ENCODE measurements at places on chromosomes 12 and 14.

GRCh38 chr12:52228366-52228765, 4.7 kb upstream of the KRT7 start:
- DNase-seq: no peak

DNA sequence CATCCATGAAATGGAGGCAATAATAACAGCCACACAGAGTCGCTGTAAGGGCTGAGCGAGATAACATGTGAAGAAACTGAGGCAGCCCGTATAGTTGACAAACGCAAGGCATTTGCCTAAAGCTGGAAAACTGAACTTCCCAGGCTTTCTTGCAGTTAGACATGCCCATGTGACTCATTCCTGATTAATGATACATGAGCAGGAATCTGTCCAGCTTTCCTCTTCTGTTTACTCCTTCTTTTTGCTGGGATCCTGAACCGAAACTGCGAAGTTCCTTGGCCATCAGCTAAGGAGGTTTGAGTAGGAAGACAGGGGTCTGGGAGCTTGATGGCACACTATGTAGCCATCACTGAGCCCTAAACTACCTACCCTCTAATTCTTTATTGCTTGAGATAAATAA, 52.2 kb downstream of the ST8SIA1 start:
- DNase-seq: no peak

- no peak for DNase-seq
Measured at GRCh38 chr14:44654591-44654990, 147.5 kb upstream of the FSCB start.

- DNase-seq: no peak
Measured at GRCh38 chr12:102486153-102486552, 5.8 kb upstream of the IGF1 start.

GRCh38 chr12:64743206-64743605, 16.0 kb downstream of the GNS start:
- DNase-seq: no peak

DNA sequence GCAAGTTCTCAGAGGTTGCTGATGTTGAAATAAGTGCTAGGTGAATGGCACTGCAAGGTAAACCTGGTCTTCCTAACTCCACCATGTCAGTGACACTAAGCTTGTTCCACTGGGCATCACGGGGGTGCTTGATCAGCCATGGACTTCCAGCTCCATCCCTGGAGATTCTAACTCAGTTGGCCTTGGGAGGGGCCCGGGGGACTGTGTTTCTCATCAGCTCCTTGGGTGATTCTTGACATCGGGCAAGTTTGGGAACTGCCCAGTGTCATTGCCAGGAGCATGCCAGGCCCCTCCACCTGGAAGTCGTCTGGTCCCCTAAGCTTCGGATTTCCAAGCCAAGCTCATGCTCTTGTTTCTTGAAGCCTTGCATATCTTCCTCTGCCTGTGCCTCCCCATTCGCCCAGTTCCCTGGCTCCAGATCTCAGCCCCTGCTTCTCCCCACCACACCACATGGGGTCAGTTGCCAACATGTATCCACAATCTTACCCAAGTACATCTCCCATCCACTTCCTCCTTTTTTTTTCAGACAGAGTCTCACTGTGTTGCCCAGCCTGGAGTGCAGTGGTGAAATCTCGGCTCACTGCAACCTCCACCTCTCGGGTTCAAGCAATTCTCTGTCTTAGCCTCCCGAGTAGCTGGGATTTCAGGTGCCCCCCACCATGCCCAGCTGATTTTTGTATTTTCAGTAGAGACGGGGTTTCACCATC, 30.7 kb upstream of the RFLNA start:
- DNase-seq: no peak

DNA sequence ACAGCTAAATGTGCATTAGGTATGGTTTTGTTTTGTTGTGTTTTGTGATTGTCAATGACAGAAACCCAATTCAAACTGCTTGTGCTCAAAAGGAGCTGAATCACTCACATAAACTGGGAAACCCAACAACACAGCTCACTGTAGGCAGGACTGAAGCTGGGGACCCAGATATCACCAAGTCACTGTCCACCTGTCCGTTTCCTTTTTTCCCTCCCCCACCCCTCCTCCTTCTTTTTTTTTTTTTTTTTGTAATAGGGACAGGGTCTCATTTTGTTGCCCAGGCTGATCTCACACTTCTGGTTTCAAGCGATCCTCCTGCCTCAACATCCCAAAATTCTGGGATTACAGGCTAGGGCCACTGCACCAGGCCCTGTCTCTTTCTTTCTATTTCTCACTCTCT, 6.9 kb upstream of the SLC11A2 start:
- no peak for DNase-seq

DNA sequence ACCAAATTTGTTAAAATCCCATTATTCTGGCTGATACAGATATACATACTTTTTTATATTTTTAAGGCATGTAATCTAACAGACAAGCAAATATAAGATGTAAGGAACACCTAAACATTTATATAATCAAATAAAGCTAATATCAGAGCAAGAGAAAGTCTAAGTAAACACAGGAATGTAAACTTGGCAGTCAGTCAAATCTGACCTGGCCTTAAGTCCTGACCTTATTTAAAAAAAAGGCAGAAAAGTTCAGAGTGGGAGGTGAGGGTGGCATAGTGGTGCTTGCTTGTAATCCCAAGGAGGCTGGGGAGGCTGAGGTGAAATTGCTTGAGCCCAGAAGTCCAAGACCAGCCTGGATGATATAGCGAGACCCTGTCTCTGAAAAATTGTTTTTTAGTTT, 152.6 kb downstream of the DERA start:
- DNase-seq: no peak

GRCh38 chr14:96631030-96631429, 128.8 kb downstream of the PAPOLA start:
- DNase-seq: no peak

DNA sequence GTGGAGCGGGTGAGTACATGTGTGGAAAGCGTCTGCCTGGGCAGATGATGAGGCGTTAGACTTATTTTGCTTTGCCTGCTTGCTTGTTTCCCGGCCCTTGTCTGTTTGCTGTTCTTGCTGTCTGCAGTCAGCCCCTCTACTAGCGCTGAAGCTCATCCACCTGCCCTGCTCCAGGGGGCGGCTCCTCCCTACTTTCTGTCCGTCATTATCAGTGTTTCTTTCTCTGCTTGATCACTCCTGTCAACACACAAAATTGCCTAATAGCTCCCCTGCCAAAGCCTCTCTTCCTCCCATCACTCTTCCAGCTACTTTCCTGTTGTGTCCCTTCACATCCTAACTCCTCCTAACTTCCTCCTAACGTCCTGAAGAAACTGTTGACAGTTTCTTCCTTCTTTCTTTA, 34.9 kb upstream of the GALNT8 start:
- DNase-seq: no peak

- no peak for DNase-seq
Measured at GRCh38 chr12:96981911-96982310, 74.9 kb downstream of the NEDD1 start.

DNA sequence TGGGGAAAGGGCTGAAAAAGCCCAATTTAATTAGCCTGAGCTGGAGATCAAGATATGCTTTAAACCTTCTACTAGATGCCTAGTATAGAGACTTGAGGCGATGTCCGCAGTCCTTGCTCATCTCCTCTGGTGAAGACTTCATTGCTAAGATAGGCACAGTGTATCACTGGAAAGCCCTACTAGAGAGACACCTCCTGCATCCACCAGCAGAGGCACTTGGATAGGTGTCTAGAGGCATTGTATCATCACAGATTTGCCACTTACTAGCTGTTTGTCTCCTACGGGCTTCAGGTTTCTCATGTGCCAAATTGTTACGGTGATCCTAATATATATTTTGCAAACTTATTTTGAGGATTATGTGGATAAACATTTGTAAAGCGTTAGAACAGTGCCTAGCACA, 1048.5 kb downstream of the GALC start:
- no peak for DNase-seq

- DNase-seq: no peak
Measured at GRCh38 chr12:45644541-45644940, 85.0 kb upstream of the ARID2 start.

DNA sequence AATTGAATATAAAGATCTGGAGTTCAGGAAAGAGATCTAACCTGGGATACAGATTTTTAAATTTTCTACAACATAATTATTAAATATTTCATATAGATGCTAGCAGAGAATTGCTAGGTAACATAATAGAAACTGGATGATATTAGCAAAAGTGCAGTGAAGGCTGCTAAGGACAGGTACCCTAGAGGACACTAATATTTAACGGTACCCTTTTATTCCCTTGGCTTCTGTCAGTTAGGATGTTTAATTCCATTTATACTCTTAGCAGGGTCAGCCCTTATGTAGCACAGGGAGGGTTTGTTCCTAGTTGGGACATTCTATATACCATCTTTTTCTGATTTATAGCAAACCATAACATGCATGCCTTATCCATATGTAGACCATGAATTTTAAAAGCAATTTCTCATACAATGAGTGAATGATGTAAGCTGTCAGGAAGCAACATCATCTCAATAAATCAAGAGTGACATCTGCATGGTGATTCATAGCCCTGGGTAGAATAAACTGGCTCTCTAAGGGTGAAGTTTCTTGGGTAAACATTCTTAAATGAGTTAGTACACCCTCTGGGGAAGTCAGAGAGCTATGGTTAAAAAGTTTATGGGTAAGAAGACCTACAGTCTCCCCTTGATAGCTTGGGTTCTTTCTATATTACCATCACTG, 404.4 kb upstream of the MGAT4C start:
- no peak for DNase-seq

DNA sequence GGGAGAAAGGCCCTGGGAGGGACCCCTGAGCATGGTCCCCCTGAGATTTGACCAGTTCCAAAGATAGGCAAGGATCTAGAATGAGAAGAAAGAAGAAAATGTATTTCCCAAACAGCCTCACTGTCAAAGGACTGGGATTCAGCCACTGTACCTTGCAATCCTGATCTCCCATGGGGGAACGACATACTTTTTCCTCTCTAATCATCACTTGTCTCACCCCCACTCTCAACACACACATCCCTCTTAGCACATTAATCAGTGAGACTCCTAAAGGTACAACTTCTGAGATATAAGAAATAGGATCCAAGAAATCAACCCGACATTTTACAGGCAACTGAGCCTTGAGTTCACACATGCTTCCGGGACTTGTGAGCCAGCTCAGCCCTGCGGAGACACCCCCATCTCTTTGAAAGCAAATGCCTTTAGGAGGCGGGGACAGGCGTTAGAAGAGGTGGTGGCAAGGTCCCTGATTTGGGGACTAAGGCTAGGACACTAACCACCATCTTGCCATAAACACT, 1.4 kb downstream of the MAP3K9 start:
- DNase-seq: no peak

- DNase-seq: no peak
Measured at GRCh38 chr14:55019968-55020554, 6.8 kb downstream of the WDHD1 start.

DNA sequence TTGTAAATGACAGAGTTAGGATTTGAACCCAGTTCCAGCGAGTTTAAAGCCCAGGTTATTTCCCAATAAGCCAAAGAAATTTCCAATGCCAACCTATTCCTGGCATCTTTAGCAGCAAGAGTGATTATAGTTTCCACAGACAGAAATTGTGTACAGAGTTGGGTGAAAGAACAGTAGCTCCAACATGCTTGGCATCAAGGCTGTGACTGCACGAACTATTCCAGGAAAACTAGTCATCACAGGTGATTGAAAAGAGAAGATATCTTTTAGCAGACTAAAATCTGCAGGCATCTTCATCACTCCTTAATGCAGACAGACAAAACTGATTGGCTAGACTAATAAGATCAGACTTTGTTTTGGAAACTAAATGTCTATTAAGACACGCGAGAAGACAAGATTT, 262.7 kb upstream of the PLEKHG7 start:
- no peak for DNase-seq

DNA sequence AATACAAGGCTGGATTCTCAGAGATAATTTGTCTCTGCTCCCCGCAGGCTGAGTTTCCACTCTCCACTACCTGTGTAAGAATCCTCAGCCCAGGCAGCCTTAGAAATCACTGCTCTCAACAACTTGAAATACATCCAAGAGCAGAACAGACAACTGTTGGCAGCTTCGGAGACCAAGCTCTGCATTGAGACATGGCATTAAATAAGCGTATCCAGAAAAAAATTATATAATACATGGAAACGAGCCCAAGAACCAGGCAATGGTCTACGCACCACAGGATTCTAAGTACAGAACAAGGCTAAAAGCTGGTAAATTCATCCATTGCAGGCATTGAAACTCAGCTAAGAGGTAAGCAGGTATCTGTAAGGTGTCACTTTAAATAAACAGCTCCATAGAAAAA, 165.5 kb upstream of the DIO3 start:
- DNase-seq: no peak

- DNase-seq: no peak
Measured at GRCh38 chr12:93379326-93379980, 1.7 kb downstream of the NUDT4 start.

GRCh38 chr12:8697120-8697475, 693 bp upstream of the RIMKLB start:
- DNase-seq: no peak

- no peak for DNase-seq
Measured at GRCh38 chr12:104906695-104907094, 51.4 kb downstream of the SLC41A2 start.

- DNase-seq: no peak
Measured at GRCh38 chr12:27123642-27124041, 41.3 kb upstream of the C12orf71 start.

- no peak for DNase-seq
Measured at GRCh38 chr14:85483652-85484051, 46.3 kb upstream of the FLRT2 start.

DNA sequence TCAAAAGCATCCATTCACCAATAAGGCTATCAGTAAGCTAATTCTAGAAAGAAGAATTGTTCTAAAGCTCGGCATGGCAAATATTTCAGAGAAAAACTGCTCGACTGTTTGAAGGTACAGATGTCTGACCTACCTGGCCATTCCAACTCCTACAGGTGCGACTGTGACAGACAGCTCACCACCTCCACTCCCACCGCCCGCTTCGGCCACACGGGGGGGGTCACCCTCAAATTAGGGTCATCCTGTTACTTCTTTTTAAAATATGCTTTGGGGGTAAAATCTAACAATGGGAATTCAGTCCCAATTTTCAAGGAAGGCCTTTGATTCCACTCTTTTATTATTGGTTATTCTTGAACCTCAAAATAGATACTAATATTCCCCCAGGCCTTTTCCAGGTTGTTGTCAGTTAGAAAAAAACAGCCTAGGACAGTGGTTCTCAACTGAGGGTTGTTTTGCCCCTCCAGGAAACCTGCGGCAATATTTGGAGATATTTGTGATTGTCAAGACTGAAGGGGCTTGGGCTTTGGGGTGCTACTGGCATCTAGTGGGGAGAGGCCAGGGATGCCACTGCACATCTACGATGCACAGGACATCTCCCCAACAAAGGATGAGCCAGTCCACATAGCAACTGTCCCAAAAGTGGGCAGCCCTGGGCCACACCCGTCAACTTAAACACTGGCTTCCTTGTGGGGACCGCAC, 81.2 kb downstream of the BCL11B start:
- DNase-seq: no peak

All from stimulated activated CD8-positive, alpha-beta memory T cell treated with anti-CD3 and anti-CD28 coated beads, Interleukin-4, amount 100 ng/mL, for 1 hour (primary cell).